AG04450 (cell line): ENCODE measurements at places on chromosomes 4 and X. TPM values are rescaled to one million over a fixed set of nuclear protein-coding genes. Genes with fewer than 3 reads are reported as not detected.

Gene P2RY8
- not detected in 2 replicates for polyA plus RNA-seq

Gene FHDC1
- polyA plus RNA-seq, result 0.10 and 0.12 TPM in 2 replicates

Gene ATP2B3
- 0.01 TPM in 1 of 2 replicates, not detected in the other for polyA plus RNA-seq

Gene DDX53
- not detected in 2 replicates for polyA plus RNA-seq

Gene CLTRN
- polyA plus RNA-seq, result 0.26 and 0.29 TPM in 2 replicates

Gene RHOXF2
- polyA plus RNA-seq, result not detected in 2 replicates

Gene CDS1
- polyA plus RNA-seq, result 0.06 TPM in 1 of 2 replicates, not detected in the other

Gene CCNA2
- 13.1 and 18.6 TPM in 2 replicates for polyA plus RNA-seq

Gene LANCL3
- 0.01 and 0.06 TPM in 2 replicates for polyA plus RNA-seq

Gene CENPVL1
- not detected in 2 replicates for polyA plus RNA-seq

Gene CCDC149
- polyA plus RNA-seq, result 11.9 and 13.9 TPM in 2 replicates

Gene HSFX4
- polyA plus RNA-seq, result not detected in 2 replicates

Gene SORCS2
- 0.29 and 0.65 TPM in 2 replicates for polyA plus RNA-seq

Gene ENAM
- 0.05 and 0.14 TPM in 2 replicates for polyA plus RNA-seq

Gene GPRIN3
- polyA plus RNA-seq, result 0.01 TPM in 1 of 2 replicates, not detected in the other

Gene FAT1
- 415 and 422 TPM in 2 replicates for polyA plus RNA-seq

Gene TRIM60
- polyA plus RNA-seq, result not detected in 2 replicates

Gene CLDN2
- polyA plus RNA-seq, result 0.04 TPM in 1 of 2 replicates, not detected in the other

Gene HSFX1
- 0.21 and 0.37 TPM in 2 replicates for polyA plus RNA-seq

Gene WAS
- 0.14 TPM in 1 of 2 replicates, not detected in the other for polyA plus RNA-seq

Gene SOD3
- 3.8 and 6.7 TPM in 2 replicates for polyA plus RNA-seq

Gene HELT
- polyA plus RNA-seq, result not detected in 2 replicates

Gene SYTL5
- polyA plus RNA-seq, result 2.1 and 2.3 TPM in 2 replicates

Gene P2RY10
- polyA plus RNA-seq, result not detected in 2 replicates

Gene AGTR2
- not detected in 2 replicates for polyA plus RNA-seq

Gene PWWP3B
- polyA plus RNA-seq, result 0.02 and 0.04 TPM in 2 replicates
